Inflammatory macrophage treated with lipopolysaccharide for 4 hours (primary cell): ENCODE measurements at places on chromosomes 11 and 22.
A peak's percentile ranks its signal among the peaks of the same experiment; 100 is the strongest.

- no peak for DNase-seq
Measured at GRCh38 chr11:7900686-7901085, 30.4 kb downstream of the OR10A6 start.

DNA sequence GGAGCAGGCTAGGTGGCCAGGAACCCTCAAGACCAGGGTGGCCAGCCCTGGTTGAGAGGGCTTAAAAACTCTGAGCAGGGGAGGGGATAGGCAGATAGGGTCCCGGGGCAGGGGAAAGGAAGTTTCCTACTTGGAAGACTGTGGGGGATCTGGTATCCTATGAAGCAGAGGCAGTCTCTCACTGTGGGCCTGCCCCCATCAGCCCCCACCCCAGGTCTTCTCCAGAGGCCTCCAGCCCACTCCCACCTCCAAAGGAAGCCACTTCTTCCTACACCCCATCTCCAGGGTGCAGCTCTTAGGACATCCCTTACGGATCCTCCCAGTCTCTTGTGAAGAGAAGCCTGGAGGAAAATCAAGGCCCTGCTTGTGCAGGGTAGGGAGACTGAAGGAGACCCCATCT, 16.3 kb downstream of the SCN4B start:
- DNase-seq, result no peak

DNA sequence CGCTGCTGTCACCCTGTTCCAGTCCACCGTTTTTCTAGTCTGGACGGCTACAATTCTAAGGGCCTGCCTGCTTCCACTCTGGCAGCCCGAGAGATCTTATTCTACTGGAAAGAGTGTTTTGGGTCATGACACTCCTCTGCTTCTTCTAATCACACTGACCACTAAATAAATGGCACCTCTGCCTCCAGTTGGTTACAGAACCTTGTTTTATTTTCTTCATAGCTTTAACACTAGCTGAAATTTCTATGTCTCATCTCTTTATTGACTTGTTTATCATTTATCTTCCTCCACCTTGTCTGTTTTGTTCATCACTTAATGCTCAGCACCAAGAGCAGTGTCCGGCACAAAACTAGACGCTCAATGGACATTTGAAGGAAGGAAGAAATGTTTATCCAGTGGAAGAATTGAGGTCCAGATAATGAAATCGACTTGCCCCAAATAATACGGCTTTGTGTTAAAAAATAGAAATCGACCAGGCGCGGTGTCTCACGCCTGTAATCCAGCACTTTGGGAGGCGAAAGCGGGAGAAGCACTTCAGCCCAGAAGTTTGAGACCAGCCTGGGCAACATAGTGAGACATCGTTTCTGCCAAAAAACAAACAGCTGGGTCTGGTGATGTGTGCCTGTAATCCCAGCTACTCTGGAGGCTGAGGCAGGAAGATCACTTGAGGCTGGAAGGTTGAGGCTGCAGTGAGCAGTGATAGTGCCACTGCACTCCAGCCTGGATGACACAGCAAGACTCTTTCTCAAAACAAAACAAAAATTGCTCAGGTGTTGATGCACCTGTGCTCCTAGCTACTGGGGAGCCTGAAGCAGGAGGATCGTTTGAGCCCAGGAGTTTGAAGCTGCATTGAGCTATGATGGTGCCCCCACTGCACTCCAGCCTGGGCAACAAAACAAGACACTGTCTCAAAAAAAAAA, 693 bp upstream of the PRR14L start:
- no peak for DNase-seq

DNA sequence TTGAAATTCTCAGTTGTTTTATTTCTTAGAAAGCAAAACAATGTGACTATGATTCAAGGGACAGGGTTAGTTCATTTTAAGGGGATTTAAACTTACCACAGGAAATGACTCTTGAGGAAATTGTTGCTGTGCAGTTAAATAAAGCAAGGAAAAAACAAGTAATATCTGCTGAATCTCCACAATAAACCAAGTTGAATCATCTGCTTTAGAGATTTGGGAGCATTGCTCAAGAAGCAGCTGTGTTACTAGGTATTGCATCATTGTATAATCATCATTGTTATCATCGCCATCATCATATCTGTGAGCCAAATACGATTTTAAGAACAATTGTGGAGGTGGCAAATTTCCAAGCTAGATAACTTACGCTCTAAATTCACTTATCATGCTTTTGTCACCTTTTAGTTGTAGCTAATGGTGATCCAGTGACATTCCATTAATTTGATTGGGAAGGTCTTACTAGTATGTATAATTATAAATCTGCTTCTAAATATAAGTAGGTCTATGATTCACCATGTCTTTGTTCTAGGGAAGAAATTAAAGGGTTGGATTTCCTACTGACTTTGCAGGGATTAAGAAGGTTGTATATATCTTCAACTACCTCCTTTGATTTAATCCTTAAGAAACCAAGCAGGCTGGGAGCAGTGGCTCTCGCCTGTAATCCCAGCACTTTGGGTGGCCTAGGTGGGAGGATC, 19.9 kb downstream of the MMP10 start:
- peak; percentile 97 for DNase-seq

DNA sequence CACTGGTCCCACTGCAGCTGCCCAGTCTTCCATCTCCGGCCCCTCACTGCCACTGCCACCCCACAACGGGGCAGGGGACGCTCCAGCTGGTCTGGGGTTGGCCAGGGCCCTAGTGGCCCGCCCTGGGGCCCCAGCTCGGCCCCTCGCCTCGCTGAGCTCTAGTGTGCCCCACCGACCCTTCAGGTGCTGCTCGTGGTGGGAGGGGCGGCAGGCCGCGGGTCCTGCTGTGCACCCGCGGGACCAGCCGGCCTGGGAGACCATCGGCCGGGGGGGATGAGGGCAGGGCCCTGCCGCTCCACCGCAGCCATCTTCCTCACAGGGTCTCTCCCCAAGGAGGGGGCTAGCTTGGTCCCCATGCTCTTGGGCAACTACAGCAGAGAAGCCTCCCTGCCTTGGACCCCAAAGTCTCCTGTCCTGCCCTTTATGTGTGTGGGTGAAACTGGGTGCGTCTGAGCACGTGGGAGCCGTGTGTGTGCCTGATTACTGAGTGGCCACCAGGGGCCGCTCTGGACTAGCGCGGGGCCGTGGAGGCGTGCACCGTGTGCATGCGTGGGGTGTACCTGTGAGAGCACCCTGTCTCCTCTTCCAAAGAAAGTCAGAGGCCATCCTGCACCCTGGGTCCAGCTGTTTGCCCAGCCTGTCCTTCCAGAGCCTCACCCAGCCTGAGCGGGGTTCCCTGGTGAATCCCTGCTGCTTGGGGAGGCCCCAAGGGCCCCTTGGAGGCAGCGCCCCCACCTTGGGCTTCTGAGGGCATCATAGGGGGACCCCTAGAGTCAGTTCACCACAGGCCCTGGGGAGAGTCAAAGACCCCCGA, 6.0 kb upstream of the ACR start:
- DNase-seq, result no peak

GRCh38 chr11:8101421-8101820, 20.4 kb downstream of the TUB start:
- no peak for DNase-seq

DNA sequence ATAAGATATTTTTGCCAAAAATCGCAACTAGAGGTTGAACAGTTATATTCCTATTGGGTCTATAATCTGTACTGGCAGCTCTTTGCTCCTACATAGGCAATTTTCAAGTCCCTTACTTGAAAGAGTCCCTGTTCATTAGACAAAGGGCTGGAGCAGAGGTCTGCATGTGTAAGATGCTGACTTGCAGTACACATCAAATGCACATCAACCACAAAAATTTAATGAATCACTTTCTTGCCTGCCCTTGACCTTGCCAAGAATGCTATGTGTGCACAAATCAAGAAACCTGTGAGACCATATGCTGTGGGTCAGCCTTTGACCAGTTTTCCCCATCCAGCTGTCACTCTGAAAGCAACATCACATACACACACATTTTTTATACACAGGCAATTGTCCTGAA, 661.5 kb downstream of the LRRC4C start:
- DNase-seq, result no peak

- DNase-seq, result no peak
Measured at GRCh38 chr11:74072286-74072685, 63.4 kb upstream of the UCP3 start.
